ENCODE measurements at places on chromosomes 6 and 20.
A peak's percentile ranks its signal among the peaks of the same experiment; 100 is the strongest.

- DNase-seq: no peak
These were observed 71.5 kb downstream of the DLGAP4 start for GRCh38 chr20:36377348-36378326.

DNA sequence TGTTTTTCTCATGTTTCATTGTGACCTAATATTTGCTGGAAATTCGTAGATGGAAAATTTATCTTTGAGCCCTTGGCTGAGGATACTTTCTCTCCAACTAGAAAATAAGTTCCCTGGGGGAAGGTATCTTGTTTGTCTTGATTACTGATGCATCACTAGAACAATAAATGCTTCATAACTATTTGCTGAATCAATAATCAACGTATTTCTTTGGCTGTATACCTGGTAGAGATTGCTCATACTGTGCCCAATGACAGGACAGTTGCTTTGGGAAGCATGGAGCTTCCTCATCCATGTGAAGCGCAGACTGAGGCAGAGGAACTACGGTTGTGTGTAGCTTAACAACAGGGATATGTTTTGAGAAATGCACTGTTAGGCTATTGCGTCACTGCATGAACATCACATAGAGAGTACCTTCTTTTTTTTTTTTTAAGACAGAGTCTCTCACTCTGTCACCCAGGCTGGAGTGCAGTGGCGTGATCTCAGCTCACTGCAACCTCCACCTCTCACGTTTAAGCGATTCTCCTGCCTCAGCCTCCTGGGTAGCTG lies 34.2 kb upstream of the RPN2 start:
- no peak for DNase-seq

GRCh38 chr20:59004763-59005522 lies 2.1 kb downstream of the CTSZ start:
- DNase-seq: peak; percentile 20

GRCh38 chr6:126042001-126042419 lies 55.7 kb downstream of the TRMT11 start:
- DNase-seq: no peak

DNA sequence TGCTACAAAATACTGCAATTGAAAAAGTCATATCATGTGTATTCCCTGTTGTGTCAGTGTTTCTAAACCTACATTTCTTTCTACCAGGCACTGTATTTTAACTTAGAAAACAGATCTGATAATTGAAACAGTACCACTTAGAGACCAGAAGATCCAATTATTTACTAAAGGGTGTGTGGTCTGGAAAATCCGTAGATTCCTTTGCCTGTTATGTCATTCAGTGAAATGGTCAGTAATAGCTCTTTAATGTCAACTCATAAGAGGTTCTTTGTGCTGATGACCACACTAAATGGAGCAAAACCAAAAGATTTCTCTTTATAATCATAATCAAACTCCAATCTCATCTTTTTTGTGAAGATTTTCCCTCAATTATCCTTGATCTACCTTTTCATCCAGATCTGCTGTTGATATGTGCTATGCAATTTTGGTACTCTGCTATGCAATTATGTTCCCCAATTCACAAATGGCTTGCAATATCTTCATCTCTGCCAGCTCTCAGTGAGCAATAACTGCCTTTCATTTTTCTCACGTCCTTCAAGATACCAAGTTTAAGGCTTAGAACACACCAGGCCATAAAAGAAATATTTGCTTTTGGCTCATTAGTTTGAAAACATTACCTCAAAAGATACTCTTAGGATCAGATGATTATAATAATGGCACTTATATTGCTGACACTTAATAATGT lies 165.5 kb downstream of the MOXD1 start:
- no peak for DNase-seq

DNA sequence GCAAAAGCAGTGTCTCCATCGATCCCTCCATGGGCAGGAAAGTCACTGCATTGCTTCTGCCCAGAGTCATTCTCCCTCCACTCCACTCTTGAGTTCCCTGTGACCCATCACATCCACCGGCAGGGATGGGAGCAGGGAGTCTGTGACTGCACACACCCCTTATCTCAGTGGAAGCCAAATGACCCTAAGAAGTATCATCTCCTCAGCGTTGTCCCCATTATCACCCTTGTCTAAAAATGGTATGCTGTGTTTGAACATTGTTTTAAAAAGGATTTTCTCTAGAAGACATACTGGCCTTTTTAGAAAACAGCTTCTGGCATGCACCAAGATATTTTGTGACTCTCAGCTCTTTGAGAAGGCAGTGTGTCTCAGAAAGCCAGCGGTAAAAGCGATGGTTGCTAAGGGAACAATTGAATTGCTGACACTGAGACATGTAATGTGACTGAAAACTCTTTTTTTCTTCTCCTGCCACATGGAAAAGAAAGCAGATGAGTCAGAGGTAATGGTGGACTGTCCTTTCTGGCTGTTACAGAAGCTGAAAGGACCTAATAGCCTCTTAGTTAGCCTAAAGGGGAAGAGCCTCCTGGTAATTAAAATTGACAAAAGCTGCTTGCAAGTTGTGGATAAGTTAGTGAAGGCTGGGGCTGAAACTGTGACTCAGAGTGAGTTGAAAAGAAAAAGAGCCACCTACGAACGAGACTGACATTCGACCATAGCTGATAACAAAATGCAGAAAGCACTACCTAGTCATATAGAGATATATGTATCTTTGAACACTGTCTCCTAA lies 120.5 kb downstream of the MAP3K7 start:
- DNase-seq: no peak

DNA sequence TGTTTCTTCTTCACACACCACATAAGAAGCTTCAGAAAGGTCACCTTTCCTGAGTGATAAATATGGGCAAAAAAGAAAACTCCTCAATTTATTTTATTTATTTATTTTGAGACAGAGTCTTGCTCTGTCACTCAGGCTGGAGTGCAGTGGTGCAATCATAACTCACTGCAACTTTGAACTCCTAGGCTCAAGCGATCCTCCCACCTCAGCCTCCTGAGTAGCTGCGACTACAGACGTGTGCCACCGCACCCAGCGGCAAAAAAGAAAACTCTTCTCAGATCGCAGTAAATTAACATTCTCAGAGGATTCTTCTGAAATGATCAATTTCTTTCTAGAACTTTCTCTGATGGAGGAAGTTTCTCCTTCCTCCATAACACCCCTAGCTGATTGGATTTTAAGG lies 111.2 kb downstream of the TRERF1 start:
- peak; percentile 15 for DNase-seq

DNA sequence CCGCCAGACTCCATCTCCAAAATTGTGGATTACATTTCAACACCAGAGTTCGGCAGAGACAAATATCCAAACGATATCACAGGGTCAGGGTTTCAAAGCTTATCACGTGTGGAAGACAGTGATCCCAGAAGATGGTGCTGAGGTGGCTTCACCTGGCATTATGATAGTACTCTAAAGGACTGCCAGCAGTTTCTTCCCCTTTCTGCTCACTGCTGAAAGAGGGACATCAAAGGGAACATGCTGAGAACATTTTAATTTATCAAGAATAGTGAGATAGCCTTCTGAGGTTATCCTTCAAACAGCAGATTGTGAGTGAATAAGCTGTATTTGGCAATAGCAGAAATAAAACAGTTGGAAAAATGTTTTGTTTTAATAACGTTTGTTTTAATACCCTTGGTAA lies 79.7 kb downstream of the FIG4 start:
- no peak for DNase-seq

GRCh38 chr6:127976796-127977195 lies 75.9 kb upstream of the THEMIS start:
- no peak for DNase-seq
